Activated CD4-positive, alpha-beta T cell treated with anti-CD3 and anti-CD28 coated beads for 48 hours (primary cell): ENCODE measurements at places on chromosomes 1 and 21.
A peak's percentile ranks its signal among the peaks of the same experiment; 100 is the strongest.

DNA sequence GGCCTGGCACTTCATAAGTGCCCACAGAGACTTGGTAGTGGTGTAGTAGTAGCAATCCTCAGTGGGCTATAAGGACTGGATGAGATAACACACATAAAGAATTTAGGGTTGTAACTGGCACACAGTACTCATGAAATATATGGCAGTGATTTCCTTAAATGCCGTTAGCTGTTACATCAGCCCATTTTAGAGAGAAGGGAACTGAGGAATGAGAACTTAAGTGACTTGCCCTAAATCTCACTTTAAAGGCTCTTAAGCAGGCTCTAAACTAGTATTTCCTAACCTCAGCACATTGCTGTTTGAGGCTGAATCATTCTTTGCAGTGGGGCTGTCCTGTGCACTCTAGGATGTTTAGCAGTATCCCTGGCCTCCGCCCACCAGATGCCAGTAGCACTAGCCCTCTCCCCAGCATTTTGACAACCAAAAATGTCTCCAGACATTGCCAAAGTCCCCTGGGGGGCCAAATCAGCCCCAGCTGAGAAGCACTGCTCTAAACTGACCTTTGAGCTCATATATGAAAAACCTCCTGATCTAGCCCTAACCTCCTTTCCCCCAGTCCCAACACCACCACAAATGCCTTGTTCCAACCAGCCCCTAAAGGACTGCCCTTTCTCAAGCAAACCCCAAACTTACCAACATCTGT, 11.6 kb downstream of the CAMK2N1 start:
- DNase-seq = no peak

DNA sequence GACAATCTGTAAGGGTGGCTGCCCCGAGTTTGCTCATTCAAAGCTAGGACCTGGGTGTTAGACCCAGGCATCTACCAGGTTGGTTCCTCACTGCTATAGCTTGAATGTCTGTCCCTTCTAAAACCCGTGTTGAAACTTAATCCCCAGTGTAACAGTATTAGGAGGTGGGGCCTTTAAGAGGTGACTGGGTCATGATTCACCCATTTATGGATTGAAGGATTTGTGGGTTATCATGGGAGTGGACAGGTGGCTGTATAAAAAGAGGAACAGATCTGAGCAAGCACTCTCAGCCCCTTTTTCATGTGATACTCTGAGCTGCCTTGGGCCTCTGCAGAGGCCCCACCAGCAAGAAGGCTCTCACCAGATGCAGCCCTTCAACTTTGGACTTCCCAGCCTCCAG, 29.4 kb downstream of the PSMG1 start:
- no peak for DNase-seq

DNA sequence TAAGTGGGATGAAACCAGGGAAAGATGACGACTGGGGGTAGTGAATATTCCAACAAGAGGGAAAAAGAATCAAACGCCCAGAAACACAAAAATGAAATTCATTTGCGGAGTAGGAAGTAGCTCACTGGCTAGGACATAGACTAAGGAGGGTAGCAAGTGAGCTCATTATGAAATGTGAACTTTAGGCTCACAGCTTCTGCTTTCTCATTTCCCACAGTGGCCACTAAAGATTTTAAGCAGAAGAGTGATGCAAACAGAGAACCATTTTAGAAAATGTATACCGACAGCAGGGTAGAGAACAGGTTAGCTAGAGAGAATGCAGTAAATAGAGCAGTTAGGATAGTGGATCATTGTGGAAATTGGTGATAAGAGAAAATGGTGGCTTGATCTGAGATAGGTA, 3.5 kb downstream of the CD48 start:
- no peak for DNase-seq

GRCh38 chr1:226123591-226124471, 61.3 kb downstream of the H3-3A start:
- no peak for DNase-seq

GRCh38 chr1:241962153-241962552, 4.6 kb downstream of the BECN2 start:
- no peak for DNase-seq

DNA sequence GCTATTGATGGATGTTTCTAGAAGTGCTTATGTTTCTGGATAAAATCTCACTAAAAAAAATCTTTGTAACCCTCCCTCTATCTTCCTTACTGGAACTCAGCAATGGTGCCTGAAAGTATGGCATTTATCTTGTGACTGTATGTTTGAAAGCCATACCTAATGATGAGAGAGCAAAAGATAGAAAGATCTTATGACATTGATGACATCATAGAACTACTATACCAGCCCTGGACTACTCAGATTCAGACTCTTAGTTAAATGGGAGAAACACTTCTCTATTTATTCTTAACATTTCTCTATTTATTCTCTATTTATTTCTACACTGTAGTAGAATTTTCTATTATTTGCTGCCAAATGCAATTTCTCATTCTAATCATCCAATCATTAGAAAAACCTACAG, 32.7 kb upstream of the SYCP1 start:
- DNase-seq = no peak

- no peak for DNase-seq
These were observed 22.4 kb upstream of the ZFYVE9 start for GRCh38 chr1:52119301-52120079.

GRCh38 chr1:89546082-89546889, 21.7 kb downstream of the LRRC8B start:
- DNase-seq = no peak

DNA sequence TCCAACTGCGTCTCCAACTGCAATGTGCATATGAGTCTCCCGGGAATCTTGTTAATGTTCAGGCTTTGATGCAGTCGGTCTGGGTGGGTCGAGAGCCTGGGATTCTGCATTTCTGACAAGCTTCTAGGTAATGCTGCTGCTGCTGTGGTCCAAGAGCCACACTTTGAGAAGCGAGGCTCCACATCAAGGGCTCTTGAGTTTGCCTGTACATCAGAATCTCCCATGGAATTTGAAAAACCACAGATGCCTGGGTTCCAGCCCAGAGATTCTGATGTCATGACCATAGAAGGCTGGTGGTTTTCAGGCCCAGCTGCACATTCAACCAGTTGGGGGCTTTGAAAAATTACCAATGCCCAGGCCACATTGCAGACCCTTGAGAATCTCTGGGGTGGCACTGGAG, 93.9 kb upstream of the TARDBP start:
- no peak for DNase-seq

DNA sequence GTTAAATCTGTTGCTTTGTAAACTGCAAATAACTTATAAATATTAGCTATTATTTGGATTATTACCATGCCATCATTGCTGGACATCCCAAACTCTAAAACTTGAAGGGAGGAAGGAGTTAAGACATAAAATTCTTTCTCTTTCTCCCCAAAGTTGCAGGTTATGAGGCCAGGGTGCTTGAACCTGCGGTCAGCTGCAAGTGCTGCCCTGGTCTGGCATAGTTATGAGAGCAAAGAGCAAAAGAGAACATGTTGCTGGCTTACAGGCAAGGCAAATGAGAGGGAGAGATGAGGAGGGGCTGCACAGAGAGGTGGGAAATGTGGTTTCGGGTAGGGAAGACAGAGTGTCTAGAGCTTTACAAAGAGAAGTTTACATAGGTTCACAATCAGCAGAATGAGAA, 30.8 kb downstream of the GADD45A start:
- DNase-seq = no peak

DNA sequence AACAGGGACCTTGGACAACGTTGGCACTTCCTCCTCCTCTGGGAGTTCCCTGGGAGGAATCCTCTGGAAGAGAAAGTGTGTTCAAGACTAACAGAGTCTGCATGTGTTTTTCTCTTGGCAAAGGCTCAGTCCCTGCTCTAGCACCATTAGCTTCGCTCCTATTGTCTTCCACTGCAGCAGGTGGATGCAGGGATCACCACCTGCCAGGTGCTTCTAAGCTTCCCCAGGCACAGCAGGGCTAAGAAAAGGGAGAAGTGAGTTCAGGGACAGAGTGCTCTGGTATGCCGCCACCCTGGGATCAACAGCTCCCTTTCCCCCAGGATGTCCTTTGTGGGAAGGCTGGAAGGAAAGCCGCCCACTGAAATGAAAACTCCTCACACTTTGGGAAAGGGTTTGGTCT, 43.9 kb upstream of the IL20 start:
- DNase-seq = no peak

- DNase-seq = no peak
These were observed 94.0 kb upstream of the KIF26B start for GRCh38 chr1:245060684-245061374.

DNA sequence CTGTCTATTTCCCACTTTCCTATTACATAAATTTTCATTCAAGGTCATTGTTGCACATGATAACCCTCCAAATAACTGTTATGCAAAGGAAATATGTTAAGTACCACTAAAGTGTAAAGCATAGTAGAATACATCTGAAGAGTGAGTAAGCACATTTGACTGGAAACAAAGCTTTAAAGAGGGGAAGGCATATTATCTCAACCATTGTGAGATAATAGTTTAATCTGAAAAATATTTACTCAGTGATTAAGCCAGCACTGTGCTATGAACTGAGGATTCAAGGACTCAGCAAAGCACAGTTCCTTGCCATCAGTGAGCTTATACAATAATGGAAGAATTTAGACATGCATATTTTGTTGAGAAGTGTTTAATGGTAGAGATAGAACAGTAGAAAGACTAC, 127.4 kb downstream of the HMCN1 start:
- DNase-seq = no peak

- no peak for DNase-seq
These were observed 68.4 kb upstream of the MRPS6 start for GRCh38 chr21:34004974-34005373.

- no peak for DNase-seq
These were observed 17.2 kb upstream of the SPEN start for GRCh38 chr1:15830258-15830657.

DNA sequence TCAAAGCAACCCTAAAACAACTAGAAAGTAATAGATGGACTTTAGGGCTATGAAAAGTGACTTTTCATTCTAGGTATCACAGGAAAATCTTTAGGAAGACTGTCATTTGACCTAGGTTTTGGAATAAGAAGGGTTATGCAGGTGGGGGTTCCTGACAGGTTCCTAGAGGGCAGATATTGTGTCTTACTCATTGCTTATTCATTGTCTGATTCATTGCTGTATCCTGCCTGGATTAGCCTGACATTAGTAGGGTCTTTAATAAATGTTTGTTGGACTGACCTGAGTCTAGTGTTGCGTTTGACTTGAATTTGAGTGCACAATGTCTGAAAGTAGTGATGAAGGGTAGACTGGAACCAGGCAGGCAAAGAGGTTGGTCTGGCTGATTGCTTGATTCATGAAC, 6.0 kb downstream of the FNBP1L start:
- DNase-seq = no peak

DNA sequence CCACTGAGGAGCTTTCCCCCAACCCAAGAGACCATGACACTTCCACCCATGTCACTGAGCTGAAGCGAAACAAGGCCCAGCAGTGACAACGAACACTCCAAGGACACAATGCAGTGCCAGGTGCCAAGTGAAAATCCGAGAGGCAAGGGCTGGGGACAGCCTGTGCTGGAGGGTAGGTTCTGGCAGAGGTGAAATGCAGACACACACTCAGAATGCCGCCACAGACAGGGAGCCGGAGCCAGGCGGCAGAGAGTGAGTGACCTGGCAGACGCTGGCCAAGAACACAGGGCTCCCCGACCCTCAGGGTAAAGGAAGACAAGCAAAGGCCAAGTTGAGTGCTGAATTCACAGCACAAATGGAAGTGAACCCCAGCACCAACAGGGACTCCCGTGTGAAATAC, 78.9 kb downstream of the CD46 start:
- DNase-seq = no peak

DNA sequence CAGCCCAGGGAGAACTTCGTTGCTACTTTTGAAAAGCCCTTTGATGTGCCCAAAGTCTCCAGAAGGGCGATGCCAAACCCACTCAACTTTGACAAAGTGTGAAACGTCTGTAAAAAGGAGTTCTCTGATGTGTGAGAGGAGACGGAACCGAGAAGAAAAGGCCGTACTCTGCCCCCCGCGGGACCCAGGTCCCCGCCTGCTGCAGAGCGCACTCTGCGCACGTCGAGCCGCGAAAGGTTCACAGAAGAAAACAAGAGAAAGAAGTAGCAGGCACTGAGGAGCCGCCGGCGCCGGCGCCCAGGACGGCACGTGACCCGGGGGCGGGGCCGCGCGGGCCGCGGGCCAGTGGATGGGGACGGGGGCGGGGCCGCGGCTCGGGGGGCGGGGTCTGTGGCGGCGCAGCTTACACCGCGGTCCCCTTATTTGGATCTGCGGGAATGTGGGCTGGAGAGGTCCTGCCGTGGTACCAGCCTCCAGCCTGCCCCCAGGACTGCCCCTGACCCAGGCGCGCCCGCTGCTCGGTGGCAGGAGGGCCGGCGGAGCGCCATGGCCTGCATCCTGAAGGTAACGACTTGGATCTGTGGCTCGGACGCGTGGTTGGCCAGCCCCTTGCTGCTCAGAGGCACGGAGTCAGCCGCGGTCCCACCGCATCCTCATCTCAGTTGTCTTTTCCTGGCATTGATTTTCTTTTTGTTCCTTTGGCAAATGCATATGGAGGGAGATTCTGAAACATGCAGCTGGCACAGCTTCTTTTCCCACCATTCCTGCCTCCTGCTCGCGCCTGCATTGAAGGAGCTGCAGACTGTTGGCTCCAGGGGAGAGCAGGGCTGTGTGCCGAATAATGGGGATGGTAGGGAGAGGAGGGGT, at the start of gene ST6GALNAC3:
TSS of gene ST6GALNAC3 (plus strand) at position 426 of the 867 bp plus-strand sequence.
- peak; percentile 80 for DNase-seq

GRCh38 chr1:199261328-199261727, 622.5 kb downstream of the PTPRC start:
- no peak for DNase-seq
